Activated T-helper 1 cell treated with Interleukin-2 at 50 U/mL for 16 hours (primary cell): ENCODE measurements at places on chromosomes 6 and 20.

- DNase-seq = no peak
Measured at GRCh38 chr6:41801380-41801779, 13.9 kb downstream of the TOMM6 start.

GRCh38 chr6:170448751-170449630, 104.1 kb downstream of the PSMB1 start:
- DNase-seq = no peak

GRCh38 chr6:18595774-18596530, 208.8 kb downstream of the RNF144B start:
- no peak for DNase-seq

DNA sequence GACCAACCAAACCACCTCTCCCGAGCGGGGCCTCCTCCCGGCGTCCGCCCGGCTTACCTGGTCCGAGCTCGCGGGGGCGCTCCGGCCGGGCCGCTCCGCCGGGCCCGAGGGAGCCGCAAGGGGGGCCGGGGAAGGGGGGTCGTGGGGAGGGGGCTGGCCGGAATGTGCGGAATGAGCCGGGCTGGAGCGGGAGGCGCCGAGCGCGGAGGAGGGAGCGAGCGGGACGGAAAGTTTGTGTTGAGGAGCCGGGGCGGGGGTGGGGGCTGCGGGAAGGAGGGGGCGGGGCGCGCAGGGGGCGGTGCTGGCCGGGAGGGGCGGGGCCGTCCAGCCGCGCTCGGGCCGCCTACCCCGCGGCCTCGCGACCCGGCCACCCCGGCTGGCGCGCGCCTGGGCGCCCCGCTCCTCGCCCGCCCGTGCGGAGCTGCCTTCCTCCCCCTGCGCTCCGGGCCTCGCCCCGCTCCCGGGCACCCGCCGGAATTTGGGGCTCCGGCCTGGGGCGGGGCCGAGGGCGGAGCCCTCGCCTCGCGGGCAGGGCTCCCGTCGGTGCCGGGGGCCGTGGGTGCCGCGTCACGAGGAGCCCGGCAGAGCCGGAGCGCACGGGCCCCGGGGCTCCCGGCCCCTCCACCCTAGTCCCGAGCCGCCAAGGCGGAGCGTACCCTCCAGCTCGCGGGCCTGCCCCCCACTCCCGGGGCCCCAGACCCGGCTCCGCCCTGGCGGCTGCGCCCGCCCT, at the start of gene TEAD3:
Gene TEAD3, minus strand, starts transcription at position 239 of the 730 bp plus-strand sequence.
- DNase-seq = peak; percentile 30

- no peak for DNase-seq
Measured at GRCh38 chr20:19758501-19759331, 658 bp downstream of the RIN2 start.

- no peak for DNase-seq
Measured at GRCh38 chr6:13841936-13842335, 27.6 kb upstream of the MCUR1 start.

GRCh38 chr20:50023116-50023805, 40.5 kb downstream of the SNAI1 start:
- no peak for DNase-seq

DNA sequence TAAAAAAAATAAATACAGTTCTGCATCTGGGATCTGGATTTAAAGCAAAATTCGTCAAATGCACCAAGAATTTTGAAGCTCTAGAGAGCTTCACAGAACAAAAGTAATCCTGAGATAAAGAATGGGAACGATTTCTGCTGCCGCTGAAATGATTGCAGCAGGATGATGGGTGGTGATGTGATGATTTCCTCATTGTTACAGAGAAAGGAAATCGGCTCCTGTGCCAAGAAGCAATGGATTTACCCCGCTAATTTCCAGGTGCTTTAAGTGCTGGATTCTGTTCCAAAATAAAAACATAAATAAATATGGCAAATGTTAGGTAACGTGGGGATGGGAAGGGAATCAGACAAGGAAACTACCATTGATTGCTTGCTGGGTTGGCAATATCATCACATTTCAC, 1067.9 kb upstream of the MAP3K7 start:
- no peak for DNase-seq

- DNase-seq = no peak
Measured at GRCh38 chr20:49268600-49269365, 9.1 kb downstream of the ZNFX1 start.

GRCh38 chr20:59824711-59825562, 108.5 kb downstream of the SYCP2 start:
- DNase-seq = no peak

DNA sequence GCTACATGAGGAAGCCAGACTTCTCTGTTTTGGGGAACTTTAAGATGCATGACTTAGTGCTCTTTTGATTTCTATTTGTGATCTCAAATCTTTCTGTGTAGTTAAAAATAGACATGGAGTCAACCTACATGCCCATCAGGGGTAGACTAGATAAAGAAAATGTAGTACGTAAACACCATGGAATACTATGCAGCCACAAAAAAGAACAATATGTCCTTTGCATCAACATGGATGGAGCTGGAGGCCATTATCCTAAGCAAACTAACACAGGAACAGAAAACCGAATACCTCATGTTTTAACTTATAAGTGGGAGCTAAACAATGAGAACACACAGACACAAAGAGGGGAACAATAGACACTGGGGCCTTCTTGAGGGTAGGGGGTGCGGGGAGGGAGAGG, 102.8 kb downstream of the ZDHHC14 start:
- no peak for DNase-seq

DNA sequence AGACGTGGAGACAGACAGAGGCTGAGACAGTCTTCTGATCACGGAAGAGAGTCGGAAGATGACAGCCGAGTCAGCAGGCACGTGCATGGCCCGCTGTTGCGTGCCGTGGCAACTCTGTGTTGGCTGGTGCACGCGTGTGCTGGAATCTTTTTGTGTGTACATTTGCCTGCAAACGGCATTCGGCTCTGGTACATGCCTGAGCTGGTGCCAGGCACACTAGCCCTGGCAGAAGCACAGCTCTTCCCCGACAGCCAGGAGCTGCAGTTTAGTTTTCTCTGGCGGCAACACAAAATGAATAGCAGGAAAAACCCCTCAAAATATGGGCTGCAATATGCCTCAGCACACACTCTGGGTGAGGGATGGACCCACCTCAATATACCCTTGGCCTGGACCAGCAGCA, 769 bp upstream of the PDYN start:
- no peak for DNase-seq

DNA sequence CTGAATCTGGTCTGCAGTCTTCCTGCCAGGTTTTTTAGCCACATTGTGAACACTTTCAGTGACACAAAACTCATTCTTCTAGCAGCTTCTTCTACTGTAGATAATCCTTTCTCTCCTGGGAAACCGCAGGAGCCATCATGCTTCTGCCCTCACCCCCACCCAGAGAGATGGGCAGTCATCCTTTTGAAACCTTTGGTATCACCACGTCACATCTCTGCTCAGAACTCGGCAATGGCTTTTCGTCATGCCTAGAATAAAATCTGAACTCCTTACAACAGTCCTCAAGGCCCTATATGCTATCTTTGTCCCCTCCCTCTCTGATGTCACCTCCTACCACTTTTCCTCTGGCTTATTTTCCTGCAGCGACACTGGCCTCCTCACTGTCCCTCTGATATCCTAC, 46.4 kb upstream of the ZNFX1 start:
- no peak for DNase-seq

DNA sequence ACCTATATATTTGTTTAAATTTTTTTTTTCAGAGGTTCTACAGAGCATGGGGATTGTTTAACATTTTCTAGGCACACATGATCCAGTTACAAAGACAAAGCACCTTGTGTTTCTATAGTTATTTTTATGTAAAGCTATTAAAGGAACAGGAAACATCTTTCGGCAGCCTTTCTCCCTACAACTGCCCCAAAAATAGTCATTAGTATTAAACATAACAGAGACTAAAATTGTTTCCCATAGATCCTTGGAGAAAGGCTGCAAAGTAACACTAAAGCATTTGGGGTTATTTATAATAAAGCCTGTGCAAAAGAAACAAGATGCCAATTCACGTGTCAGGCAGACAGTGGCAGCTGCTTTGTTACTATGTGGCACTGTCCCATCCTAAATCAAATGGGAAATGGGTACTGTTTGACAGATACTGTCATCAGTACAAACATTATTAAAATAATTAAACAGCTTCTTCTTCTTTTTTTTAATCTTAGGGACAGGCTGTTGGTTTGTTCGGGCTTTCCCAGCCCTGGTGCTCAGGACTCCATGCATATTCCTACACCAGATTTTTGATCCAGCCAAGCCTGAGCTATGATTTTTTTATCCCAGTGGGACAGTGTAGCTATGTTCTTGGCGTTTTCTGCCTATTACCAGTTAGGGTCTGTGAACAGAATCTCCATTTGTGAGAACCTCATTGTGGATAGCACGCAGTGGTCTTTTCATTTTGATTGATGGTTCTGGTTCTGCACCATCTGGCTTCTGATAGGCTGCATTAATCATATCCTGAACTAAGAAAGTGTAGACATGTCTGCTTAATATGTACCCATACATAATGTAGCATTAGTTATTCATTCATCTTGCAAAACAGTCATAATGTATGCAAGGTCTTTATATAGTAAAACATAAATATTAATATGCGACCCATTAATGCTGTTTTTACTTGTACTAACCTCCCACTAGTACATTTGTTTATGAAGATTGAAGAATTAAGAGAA, 460.4 kb upstream of the SOX4 start:
- no peak for DNase-seq

- DNase-seq = no peak
Measured at GRCh38 chr6:151392427-151392826, 1.1 kb upstream of the ZBTB2 start.

DNA sequence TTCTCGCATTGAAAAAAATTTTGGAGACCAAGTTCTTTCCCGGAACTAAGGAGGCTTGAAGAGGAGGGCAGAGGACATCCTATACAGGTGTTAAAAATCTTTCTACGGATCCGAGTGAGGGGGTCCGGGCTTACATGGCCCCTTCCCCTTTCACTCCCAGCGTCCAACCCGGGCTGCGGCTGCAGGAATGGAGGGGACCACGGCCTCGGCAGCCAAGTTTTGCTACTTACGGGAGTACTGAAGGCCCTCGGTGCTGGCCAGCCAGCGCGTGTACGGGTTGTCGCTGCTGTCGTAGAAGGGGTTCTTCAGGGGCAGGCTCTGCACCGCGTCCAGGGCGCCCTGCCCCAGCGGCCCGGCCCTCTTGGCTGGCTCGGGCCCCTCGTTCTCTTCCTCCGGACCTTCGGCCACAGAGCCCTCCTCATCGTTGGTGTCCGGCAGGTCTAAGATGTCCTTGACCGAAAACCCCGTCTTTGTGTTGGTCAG, 642 bp downstream of the NKX2-2 start:
- no peak for DNase-seq

DNA sequence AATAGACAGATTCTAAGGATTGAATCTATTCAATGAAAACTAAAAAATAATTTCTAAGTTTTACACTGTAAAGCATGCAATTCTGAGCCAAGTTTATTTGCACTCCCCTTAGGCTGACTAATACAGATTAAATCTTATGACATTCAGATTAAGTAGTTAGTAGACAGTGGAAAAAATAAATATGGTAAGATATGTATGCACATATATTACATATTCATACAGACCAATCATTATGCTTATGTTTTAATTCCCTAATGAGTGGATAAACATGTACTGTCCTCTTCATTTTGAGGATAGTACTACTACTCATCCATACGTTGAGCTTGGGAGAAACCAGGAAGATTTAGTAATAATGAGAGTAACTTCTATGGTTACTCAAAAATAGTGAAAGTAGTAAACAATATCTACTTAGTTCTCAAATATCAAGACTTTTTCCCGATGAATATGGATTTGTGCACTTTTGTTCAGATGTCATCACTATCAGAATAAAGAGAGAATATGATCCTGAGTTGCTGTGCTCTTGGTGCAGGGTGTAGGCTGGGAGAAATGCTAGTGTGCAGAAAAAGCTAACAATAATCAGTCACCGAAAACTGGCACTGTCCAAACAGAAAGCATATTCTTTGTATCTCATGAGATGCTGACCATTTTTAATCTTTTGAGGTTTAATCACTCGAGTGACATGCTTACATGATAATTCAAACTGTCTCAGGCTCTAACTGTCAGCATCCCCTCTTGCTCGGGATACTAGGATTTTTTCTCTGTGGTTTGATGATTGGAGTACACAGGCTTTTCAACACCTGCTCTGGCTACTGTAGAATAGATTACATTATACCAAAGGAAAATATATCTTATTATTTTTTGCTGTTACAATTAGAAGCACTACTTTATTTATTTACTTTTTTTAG, 111.6 kb downstream of the EPHA7 start:
- no peak for DNase-seq

DNA sequence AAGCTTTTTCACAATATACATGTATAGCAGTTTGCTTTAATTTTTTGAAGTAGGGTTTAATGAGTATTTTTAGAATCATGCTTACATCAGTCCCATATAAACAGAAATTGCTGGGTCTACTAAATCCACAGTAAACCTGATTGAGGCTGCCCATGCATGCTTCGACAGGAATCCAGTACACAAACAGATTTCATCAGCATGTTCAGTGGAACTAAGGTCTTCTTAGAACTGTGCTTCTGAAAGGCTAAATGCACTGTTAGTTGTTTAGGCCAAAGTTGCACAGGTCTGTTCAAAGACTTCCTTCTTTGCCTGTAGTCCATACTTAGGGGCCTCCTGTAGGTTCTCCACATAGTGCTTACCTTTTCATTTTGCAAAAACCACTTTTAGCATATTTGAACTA, 42.5 kb upstream of the THBS2 start:
- no peak for DNase-seq
